ENCODE measurements at places on chromosomes 13 and 19.

DNA sequence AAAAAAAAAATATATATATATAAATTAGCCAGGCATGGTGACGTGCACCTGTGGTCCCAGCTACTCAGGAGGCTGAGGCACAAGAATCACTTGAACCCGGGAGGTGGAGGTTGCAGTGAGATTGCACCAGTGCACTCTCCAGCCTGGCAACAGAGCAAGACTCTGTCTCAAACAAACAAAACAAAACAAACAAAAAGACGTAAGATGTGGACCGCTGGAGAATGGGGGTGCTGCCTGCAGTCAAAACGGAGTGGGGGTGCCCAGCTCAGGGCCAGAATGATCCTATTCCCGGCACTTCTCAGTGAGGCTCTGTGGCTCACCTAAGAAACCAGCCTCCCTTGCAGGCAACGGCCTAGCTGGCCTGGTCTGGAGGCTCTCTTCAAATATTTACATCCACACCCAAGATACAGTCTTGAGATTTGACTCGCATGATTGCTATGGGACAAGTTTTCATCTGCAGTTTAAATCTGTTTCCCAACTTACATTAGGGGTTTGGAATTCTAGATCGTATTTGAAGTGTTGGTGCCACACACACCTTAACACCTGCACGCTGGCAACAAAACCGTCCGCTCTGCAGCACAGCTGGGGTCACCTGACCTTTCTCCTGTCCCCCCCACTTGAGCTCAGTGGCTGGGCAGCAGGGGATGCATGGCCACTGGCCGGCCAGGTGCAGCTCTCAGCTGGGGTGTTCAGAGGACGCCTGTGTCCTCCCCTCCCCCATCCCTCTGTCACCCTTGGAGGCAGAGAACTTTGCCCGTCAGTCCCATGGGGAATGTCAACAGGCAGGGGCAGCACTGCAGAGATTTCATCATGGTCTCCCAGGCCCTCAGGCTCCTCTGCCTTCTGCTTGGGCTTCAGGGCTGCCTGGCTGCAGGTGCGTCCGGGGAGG lies at the start of gene F7:
F7 (plus strand) TSS at position 760 of the 889 bp plus-strand sequence; CDS start at position 811, 51 bp downstream.
- DNase-seq: no peak

DNA sequence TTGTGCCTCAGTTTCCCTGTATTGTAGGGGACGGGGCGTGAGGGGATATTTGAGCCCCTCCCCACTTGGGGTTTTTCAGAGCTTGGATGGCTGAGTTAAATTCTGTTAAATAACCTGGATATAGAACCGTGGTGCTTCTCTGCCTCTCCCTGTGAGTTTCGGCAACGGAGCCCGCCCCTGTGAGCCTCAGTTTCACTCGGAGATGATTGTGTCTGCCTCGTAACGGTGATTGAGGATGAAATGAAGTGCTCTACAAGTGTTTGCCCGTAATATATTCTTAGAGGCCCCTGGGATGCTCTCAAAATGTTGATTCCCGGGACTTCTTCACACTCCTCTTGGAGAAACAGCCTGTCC lies 509 bp downstream of the KXD1 start:
- DNase-seq: no peak

- no peak for DNase-seq
These were observed 26.5 kb downstream of the MPND start for GRCh38 chr19:4369888-4370260.

DNA sequence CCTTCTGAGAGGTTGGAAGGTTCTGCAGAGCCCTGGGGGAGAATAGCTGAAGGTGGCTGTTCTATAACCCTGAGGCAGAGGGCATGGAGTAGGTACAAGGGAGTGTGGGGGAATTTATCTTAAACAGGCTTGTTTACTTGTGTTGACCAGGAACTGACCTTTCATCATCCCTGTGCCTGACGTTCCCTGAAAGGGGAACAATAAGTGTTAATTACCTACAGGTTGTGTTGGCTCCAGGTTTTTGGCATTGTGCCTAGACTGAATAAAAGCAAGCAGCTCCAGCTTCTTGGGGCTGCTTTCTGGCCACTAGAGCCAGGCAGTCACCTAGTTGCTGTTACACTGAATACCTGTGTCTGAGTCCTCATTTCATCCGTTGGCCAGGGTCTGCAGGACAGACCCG lies 60.0 kb downstream of the ZNF627 start:
- DNase-seq: no peak

- DNase-seq: no peak
These were observed 53.9 kb downstream of the RBM26 start for GRCh38 chr13:79352107-79352506.

- no peak for DNase-seq
These were observed 294.0 kb upstream of the MIR17HG start for GRCh38 chr13:91053318-91054065.

GRCh38 chr19:41933693-41934426 lies 5.6 kb upstream of the ERFL start:
- DNase-seq: no peak

DNA sequence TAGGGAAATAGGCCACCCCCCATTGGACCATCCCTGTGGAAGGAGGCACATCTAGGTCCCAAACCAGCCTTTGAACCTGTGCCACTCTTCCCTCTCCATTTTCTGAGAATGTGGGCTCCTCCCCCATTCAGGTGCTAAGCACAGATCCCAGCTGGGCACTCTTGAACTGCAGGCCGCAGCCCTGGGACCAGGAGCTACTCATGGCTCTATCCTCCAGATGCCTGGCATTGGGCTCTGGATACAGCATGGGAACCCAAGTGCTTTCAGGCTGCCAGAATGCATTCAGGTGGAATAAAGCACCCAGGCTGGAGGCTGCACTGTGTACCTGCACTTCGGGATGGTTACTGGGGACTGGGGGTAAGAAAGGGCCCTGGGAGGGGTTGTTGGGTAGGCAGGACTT lies 1372.3 kb upstream of the SPRY2 start:
- DNase-seq: no peak

- no peak for DNase-seq
These were observed 128.4 kb downstream of the CDK8 start for GRCh38 chr13:26382366-26382765.

- DNase-seq: no peak
These were observed 17.7 kb upstream of the WASF3 start for GRCh38 chr13:26539738-26540292.

Measured in hepatic stellate cell (primary cell).